ENCODE measurements at places on chromosomes 11 and 22. TPM values are rescaled to one million over a fixed set of nuclear protein-coding genes. Genes with fewer than 3 reads are reported as not detected.

- no peak for DNase-seq
Observed at GRCh38 chr11:33946930-33947329, 55.1 kb upstream of the LMO2 start.

GRCh38 chr11:94494126-94494680 lies 419 bp downstream of the ANKRD49 start:
- no peak for DNase-seq

DNA sequence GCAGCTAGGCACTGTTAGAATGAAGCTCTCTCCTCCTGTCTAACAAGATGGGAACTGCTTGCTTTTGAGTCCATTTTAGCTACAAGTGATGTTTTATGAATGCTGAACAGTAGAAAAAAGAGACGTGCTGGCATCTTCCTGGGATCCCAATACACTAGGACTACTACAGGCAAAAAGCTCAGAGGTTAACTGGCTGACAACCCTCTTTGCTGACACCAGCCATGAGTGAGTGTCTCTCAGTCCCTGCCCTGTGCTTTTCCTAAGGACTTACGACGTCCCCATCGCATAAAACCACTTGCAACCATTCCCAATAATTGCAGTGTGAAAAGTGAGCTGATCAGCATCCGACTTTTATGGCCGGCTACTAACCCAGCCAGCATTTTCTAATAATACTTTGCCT lies 213.5 kb downstream of the NTM start:
- no peak for DNase-seq

GRCh38 chr11:112658431-112658878 lies 302.8 kb upstream of the NCAM1 start:
- no peak for DNase-seq

DNA sequence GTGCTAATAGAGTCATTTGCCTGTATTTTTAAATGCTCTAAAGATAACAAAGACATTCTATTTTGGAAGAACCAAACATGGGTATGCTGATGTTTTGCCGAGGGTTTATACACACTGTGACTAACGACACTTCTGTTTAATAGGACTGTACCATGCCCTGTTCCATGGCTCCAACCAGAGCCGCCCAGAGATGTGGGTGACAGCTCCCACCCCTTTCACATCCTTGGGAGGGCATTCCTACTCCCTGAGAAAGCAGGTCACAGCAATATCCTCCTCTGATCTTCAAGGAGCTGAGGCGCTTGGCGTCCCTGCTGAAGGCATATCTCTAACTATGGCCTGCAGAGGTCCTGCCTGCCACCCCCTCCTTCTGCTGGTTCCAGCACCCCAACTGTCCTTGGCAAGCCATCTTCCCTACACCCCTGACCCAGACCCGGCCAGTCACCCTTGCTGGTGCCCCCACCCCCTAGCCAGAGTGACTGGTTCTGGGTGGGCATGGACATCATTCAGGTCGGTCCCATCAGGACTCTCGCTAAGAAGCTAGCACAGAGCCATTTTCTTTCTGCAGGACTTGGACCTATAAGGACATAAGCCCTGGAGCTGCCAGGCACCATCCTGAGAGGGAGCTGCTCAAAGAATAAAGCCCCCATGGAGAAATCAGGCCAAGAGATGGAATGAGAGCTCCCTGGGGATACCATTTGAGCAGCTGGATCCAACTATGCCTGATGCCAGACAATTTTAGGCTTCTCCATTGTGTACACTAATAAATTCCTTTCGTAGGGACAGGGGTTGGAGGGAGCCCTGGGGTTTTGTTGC lies 381.3 kb downstream of the CTTN start:
- DNase-seq, result no peak

DNA sequence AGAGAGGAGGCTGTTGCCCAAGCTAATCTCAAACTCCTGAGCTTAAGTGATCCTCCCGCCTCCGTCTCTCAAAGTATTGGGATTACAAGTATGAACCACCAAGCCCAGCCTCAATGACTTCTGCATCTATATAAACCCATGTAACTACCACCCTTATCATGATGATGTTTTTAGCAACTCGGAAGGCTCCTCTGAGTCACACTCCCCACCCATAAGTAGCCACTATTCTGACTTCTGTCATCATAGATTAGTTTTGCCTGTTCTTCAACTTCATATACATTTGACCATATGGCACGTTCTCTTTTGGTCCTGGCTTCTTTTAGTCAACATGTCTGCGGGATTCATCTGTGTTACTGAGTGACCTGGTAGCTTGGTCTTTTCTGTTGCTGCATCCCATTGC lies 6.4 kb upstream of the FOSL1 start:
- no peak for DNase-seq

DNA sequence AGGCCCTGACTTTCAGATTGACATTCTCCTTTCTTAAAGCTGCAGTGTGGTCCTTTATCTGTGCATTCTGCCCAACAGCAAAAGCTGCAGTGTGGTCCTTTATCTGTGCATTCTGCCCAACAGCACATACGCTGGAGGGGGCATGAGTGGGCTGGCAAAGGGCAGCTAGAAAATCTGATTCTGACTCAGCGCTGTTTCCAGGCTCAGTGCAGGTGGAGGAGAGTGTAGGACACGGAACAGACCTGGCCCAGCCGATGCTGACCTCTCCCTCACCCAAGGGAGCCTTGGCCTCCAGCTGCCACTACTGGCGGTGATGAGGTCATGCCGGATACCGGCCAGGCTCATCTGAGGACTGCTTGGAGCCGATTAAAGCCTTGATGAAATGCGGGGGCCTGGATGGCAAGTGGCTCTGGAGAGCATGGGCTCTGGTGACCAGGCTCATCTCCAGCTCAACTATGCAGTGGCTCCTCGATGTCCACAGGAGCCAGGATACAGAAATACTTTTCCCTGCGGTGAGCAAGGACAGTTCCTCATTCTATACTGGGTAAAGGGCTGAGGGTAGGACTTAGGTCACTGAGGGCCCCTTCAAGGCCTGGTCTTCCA lies 84.6 kb downstream of the CLPB start:
- no peak for DNase-seq

GRCh38 chr11:26473216-26474194 lies 98.6 kb downstream of the MUC15 start:
- DNase-seq, result no peak

GRCh38 chr11:35388061-35388460 lies 31.3 kb downstream of the SLC1A2 start:
- DNase-seq, result no peak

DNA sequence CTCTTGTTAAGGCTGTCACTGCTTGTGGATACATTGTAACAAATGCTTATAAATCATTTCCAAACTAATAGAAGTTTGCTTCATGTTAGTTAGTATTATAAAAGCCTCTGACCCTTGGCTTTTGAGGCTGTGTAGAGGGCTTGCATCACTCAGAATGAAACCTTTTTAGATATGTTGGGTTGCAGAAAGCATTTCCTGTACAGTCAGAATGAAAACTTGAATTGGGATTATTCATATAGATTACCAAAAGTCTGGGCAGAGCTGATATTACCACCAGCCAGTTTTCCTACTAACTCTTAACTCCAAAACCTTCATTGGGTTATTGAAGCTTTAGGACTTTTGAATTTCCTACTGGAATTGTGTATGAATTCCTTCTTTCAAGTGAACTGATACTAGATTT lies 12.0 kb downstream of the KMT2A start:
- DNase-seq, result no peak

GRCh38 chr11:43931717-43932039 lies 10.8 kb upstream of the C11orf96 start:
- DNase-seq, result no peak

DNA sequence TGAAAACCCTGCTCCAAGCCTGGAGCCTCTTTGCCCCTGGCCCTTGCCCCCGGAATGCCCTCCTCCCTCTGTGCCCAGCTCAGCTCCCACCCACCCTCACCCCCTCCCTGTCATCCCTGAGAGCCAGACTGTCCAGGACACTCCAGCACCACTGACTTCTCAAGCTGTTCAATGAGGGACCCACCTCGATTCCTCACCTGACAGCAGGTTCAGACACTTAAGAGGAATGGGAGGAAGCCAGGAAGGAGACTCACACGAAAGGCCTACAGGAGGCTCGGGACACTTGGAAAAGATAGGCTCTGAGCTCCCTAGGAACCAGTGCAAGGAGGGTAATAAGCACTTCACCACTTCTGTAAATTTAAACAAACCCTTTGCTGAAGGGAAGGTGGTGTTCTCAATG lies 35.8 kb downstream of the IGLL5 start:
- DNase-seq, result no peak

DNA sequence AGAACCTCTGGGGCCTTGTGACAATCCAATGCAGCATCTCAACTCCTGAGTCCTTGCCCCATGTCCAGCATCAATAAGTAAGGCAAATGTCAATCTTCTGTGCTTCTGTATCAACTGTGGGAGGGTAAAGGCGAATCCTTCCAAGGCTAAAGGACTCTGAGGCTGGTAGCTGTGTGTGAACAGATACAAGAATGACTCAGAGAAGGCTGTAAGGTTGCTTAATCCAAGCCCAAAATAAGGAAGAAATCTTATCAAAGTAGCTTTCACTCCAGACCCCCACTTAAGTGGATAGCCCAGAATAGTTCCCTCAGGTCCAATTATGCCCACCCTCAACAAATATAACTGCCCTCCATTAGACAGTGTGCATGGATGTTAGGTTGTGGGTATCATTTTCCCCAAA lies 28.1 kb upstream of the SCGB1A1 start:
- DNase-seq, result no peak

DNA sequence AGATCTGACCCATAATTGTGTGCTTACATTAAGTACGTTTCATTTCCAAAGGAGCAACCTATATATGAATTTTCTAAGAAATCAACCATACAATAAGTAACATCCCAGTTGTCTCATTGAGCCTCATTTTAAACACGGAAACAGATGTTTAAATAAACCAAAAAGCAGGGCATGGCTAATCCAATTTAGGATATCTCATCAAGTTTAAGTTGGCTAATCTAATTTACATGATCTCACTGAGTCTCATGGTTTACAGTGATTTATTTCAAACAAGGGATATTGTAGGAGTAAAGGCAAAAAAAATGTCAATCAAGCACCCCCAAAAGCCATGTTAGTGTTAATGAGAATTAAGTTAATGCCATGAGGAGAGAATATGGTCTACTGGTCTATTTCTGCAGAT lies 499.8 kb upstream of the CCDC90B start:
- no peak for DNase-seq

GRCh38 chr11:1310772-1311468 lies 1.5 kb upstream of the TOLLIP start:
- no peak for DNase-seq

- no peak for DNase-seq
Observed at GRCh38 chr11:113840932-113841664, 34.3 kb downstream of the USP28 start.

DNA sequence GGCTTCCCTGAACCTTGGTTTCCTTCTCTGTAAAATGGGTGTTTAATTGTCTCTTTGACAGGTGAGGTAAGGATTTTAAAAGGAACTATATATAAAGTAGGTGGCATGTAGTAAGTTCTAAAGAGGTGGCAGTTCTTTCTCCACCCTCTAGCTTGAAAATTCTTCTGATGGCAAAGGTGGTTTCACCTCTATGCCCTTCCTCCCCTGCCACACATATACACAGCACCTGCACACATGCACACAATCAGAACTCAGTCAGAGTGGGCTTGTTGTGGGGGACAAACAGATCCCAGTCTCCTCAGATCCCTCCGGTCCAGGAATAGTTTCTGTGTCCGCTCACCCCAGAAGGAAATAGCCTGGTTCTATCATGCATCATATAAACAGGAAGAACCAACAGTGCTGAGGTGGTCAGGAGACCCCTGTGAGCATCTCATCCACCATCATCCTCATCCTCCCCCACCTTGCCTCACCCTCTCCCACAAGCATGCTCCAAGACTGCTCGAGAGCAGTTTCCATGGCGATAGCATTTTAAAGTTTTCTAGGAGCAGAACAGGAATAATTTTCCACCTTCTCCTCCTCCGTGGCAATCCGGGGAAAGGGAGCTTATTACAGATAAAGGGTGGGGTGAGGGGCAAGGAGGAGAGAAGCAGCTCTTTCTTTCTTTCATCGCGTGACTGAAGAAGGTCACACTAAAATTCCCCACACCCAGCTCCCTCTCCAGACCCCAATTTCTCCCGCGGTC lies 123.6 kb downstream of the CHST1 start:
- no peak for DNase-seq

GRCh38 chr11:112408517-112408916 lies 147.9 kb upstream of the PLET1 start:
- DNase-seq, result no peak

GRCh38 chr22:30186510-30186909 lies 60.0 kb downstream of the LIF start:
- no peak for DNase-seq

- DNase-seq, result no peak
Observed at GRCh38 chr22:42401535-42402334, 30.5 kb downstream of the NFAM1 start.

DNA sequence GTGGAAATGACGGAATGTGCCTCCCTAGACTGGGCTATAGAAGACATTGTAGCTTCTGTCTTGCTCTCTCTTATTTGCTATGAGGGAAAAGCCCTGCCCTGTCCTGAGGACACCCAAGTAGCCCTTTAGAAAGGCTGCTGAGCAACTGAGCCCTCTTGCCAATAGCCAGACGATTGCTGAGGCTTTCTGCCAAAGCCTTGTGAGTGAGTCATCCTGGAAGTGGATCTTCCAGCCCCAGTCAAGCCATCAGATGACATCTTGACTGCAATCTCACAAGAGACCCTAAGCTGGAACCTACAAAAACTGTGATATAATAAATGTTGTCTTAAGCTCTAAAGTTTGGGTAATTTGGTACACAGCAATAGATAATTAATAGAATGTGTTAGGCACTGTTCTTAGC lies 3.9 kb upstream of the TRAF6 start:
- DNase-seq, result no peak

- DNase-seq, result no peak
Observed at GRCh38 chr11:117825538-117826189, 1.1 kb upstream of the FXYD2 start.

GRCh38 chr11:83827520-83827919 lies 541.4 kb upstream of the CCDC90B start:
- no peak for DNase-seq

DNA sequence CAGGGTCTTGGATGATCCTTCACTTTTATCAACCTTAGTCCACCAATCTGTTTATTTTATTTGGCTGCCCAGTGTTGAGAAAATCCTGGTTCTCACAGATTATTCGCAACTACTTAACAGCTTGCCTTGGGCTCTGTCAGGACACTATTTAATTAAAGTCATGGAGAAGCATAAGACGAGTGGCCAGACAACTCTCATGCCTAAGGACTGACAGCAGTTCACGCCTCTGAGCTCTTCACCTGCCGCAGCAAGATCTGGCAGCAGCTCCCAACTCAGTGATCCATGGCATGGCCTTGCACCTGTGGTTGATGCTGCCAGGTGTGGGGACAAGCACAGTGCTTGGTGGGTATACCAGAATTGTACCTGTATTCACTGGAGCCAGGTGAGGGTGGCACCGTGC lies 37.8 kb downstream of the HIRA start:
- DNase-seq, result no peak

CLDN5 gene
- 36.7 TPM for polyA plus RNA-seq

LDHA gene
- polyA plus RNA-seq, result 231 TPM

MRGPRF gene
- 24.0 TPM for polyA plus RNA-seq

TNNT3 gene
- polyA plus RNA-seq, result 10.8 TPM

MPPED1 gene
- polyA plus RNA-seq, result 0.56 TPM

XKR3 gene
- polyA plus RNA-seq, result not detected

LIMK2 gene
- 69.0 TPM for polyA plus RNA-seq

MIOX gene
- polyA plus RNA-seq, result 11.4 TPM

NLRP6 gene
- 0.31 TPM for polyA plus RNA-seq

ANO9 gene
- polyA plus RNA-seq, result 6.1 TPM

LMO2 gene
- polyA plus RNA-seq, result 40.4 TPM

ZC3H12C gene
- polyA plus RNA-seq, result 9.5 TPM
